T-helper 1 cell (primary cell): ENCODE measurements at places on chromosomes 11 and 22.
A peak's percentile ranks its signal among the peaks of the same experiment; 100 is the strongest.

DNA sequence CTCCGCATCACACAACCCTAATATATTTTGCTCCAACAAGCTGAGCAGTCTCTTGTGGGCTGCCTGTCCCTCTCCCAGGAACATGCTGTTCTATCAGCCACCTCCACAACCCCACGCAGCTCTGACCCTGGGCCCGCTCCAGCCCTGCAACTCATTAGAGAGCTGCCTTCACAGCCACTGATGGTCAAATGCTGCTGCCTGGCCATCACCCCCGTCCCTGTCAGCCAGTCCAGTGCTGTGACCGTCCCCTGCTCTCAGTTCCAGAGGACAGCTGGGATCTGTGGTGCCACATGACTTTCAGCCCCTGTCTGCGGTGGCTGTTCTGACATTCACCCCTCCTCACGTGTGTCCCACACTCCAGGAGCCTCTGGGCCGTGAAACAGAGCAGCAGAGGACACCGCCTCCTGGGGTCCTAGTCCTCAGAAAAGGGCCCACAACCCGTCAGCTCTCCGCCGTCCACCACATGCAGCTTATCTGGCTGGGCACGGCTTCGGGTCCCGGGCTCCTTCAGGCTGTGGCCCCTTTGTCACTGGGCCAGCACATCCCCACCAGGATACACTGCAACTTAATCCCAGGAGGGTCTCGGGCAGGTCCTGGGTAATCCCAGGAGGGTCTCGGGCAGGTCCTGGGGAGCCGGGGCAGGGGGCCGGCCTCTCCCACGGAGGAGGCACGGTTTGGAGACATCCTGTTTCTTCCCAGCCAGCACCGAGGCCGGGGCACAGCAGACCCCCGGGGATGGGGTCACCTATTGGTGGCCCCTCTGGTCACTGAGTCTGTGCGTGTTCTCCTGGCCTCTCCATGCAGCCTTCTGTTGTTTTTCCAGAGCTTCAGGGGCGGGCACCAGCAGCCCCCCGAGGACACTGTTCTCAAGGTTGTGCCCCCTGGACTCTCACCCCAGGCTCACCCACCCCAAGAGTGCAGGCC is 15.1 kb downstream of the CRELD2 start:
- DNase-seq, result no peak

- DNase-seq, result no peak
Observed at GRCh38 chr22:39457556-39458443, 988 bp downstream of the MGAT3 start.

- no peak for DNase-seq
Observed at GRCh38 chr22:19965771-19966709, 24.4 kb upstream of the TXNRD2 start.

DNA sequence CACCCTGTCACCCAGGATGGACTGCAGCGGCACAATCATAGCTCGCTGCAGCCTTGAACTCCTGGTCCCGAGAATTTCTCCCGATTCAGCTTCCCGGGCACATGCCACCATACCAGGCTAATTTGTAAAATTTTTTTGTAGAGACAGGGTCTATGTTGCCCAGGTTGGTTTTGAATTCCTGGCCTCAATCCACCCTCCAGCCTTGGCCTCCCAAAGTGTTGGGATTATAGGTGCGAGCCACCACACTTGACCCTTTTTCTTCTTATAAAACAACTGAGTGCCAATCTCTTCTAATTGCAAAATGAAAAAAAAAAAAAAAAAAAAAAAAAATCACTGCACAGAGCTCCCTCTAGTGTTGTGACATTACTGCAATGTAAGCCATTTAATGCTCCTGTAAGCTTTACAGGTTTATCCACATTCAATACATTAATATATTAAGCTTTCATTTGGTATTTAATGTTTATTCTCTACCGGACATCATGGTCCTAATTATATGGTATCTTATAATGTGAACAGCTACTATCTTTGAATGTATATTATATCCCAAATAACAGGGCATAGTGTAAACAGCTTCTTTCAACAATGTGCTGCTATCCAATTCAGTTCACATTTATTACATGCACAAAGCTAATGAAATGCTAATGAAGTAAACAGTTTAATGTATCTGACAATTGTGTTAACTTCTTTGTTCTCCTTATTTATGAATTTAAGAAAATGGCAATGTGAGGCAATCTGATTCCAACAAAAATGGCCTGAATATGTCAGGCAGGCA is 44.6 kb downstream of the COPB1 start:
- peak; percentile 33 for DNase-seq

GRCh38 chr11:134139873-134140331 is 71.0 kb downstream of the JAM3 start:
- DNase-seq, result no peak

DNA sequence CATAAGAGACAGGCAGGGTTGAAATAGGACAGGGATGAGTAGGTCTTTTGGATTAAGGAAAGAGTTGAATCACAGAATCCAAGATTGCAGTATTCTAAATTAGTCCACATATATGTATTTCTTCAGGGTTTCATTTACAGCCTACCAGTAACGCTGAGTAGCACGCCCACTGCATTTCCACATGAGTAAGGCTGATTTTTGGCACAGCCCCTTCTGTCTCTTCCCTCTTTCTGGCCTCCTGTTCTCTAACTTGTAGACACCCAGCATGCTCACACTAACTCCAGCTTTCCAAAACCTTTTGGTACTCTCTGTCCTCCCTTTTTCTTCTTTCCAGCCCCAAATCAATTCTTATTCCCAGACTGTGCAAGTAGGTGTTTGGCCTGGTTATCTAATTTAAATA is 3.7 kb upstream of the SIK2 start:
- DNase-seq, result no peak

GRCh38 chr11:640021-640706 is 3.1 kb downstream of the DRD4 start:
- no peak for DNase-seq
